ENCODE measurements at places on chromosomes 4 and X.

GRCh38 chr4:21811565-21811964, 137.0 kb downstream of the KCNIP4 start:
- no peak for DNase-seq

DNA sequence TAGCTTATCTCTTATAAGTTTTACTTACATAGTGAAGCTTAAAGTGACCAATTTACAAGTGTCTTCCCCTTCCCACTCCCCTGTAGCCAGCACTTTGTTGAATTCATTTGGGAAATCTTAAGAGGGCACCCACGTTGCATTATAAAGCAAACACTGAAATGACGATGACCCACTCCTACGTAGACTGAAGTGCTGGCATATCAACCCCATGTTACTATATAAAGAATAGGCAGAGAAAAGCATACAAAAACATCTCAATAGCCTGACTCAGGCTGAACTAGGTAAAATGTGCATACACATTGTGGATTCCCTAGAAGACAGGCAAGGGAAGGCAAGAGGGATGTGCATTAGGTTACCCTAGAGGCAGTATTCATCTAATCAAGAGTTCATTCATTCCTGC, 313.4 kb downstream of the TENM3 start:
- no peak for DNase-seq

- no peak for DNase-seq
Measured at GRCh38 chrX:111360839-111361238, 51.2 kb downstream of the DCX start.

DNA sequence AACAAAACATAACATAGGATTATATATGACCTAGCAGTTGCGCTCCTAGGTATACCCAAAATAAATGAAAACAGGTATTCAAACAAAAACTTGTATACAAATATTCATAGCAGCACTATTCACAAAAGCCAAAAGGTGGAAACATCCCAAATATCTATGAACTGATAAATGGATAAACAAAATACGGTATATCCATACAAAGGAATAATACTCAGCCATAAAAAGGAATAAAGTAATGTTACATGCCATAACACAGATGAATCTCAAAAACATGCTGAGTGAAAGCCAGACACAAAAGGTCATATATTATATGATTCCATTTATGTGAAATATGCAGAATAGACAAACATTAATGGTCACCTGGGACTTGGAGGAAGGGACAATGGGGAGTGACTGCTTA, 5.2 kb downstream of the WNK3 start:
- DNase-seq, result no peak

- DNase-seq, result no peak
Measured at GRCh38 chrX:118062817-118063615, 53.6 kb downstream of the KLHL13 start.

GRCh38 chr4:64305565-64306254, 103.5 kb downstream of the TECRL start:
- no peak for DNase-seq

- DNase-seq, result no peak
Measured at GRCh38 chrX:22141047-22141730, 109.1 kb downstream of the PHEX start.

DNA sequence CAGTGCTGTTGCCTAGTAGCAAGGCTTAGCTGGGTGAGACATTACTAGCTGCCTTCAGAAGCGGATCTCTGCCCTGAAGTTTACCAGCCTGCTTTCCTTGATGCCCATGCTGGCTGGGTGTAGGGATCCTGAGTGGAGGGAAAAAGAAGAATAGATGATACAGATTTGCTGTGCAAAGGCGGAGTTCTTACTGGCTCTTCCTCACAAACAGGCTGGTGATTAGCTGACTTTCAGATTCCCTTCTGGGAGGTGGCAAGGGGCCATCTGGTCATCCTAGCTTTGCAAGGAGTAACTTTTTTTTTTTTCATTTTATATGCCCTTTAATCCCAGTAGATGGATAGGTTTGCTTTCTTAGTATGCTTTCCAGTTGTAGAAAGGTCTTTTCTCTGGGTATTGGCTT, 44.8 kb downstream of the SMARCA5 start:
- DNase-seq, result no peak

DNA sequence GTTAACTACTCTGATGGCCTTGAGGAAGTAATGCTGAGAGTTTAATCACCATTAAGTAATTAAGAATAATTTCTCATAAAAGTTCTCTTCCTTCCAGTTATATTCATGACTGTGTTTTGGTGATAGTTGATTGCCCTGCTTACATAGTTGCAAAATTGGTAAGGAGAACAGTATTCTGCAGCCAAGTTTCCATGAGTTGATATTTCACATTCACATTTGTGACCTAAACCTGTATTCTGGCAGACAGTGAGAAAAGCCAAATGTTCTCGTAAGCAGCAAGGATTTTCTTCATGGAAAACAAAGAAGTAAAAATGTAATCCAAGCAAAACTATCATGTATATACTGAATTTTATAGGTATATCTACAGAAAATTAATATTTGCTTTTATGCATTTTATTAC, 187.8 kb upstream of the NUDT6 start:
- no peak for DNase-seq

DNA sequence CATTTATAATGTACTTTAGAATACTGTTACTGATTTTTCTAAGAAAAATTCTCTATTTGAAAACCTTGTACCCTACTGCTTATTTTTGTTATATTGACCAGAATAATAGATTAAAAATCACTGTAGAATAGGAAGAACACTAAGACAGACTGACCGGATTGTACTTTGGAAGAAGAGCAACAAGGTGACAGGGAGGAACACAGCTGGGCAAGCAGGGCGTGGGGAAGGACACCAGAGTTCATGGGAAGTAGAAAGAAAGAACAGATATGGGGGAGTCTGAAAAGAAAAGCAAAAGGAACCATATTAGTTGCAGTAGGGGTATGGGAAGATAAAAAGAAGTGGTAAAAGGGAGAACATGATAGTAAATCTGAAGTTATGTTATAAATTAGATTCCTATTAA, 38.6 kb downstream of the TXK start:
- DNase-seq, result no peak

- DNase-seq, result no peak
Measured at GRCh38 chr4:151957153-151957552, 196.3 kb upstream of the GATB start.

- peak; percentile 52 for DNase-seq
Measured at GRCh38 chrX:9352694-9353411, 112.0 kb upstream of the TBL1X start.

DNA sequence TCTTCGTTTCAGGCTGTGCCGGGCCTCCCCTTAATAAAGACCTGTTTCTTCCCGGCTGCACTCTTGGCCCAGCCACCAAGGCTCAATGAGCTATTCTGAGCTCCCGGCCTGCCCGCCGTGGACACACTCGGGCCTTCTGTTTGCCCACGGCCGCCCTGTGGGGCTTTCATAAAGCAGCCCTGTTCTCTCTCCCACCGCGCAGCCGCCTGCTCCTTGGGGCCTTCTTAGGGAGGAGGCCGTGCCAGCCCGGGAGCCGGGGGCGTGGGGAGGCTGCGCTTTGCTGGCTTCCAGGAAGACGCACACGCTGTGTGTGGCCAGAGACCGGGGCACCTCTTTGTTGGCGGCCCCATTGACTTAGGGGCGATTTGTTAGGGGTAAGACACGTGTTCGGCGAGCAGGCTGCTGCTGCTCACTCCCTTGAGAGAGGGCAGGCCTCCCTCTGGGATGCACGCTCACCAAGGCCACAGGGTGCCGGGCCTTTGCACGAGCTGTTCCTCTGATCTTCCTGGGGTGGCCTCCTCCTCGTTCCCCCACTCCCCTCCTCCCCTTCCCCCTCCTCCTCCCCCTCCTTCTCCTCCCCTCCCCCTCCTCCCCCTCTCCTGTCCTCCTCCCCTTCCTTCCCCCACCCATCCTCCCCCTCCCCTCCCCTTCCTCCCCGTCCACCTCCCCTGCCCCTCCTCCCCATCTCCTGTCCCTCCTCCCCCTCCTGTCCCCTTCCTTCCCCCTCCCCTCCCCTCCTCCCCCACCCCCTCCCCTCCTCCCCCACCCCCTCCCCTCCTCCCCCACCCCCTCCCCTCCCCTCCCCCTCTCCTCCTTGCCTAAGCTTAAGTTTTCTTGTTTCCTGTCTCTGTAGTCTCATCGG, 11.3 kb downstream of the BLOC1S4 start:
- no peak for DNase-seq

DNA sequence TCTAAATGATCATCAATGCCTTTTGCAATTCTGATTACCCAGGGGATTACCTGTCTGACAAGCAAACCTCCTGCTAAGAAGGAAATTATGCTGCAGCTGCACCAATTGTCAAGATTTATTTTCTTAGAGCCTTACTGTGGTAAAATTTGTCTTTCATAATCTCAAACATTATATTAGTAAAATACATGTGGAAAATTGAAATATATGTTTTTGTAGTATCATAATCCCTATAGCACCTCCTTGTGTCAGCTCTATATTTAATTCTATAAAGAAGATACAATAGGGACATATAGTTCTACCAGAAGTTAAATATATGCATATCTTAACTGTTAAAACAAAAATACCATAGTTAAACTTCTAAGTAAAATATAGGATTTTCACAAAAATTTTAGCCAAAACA, 655.6 kb upstream of the PCDH10 start:
- DNase-seq, result no peak

DNA sequence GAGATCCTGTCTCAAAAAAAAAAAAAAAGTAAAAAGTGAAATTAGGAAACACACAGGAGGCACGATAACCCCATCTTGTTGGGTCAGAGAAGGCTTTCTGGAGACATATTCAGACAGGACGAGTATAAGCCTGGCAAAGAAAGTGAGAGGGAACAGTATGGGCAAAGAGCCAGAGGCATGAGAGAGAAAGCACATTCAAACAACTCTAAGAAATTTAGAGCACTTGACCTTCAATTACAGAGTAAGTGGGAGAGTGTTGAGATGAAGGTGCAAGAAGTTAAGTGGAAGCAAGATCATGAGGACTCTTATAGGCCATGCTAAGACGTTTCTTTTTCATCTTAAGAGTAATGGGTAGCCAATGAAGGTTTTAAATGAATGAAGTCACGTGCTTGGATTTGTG, 70.4 kb downstream of the ELOVL6 start:
- DNase-seq, result no peak

GRCh38 chrX:18691431-18691830, 16.0 kb upstream of the PPEF1 start:
- DNase-seq, result no peak

- no peak for DNase-seq
Measured at GRCh38 chr4:7768736-7769135, 170.9 kb downstream of the AFAP1 start.

- no peak for DNase-seq
Measured at GRCh38 chrX:115367455-115367854, 77.9 kb downstream of the LUZP4 start.

GRCh38 chr4:106869551-106869950, 166.6 kb downstream of the DKK2 start:
- DNase-seq, result no peak

DNA sequence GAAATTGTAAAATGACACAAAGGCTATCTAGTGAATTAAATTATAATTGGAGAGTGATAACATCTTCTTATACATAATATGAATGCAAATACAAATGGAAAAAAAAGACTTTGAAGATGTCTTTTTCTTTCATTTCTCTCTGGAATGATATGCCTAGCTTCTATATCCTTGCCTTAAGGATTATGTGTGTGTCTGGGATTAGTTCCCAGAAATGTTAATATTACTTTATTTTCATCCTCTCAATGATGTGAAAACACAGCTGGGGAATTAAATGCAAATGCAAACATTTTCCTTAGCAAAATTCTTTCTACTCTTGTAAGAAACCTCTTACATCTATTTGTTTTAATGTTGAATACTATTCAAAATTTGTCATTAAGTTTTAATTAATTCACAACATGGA, 441.9 kb downstream of the FSTL5 start:
- DNase-seq, result no peak

- no peak for DNase-seq
Measured at GRCh38 chr4:122661176-122662160, 40.6 kb upstream of the IL21 start.

DNA sequence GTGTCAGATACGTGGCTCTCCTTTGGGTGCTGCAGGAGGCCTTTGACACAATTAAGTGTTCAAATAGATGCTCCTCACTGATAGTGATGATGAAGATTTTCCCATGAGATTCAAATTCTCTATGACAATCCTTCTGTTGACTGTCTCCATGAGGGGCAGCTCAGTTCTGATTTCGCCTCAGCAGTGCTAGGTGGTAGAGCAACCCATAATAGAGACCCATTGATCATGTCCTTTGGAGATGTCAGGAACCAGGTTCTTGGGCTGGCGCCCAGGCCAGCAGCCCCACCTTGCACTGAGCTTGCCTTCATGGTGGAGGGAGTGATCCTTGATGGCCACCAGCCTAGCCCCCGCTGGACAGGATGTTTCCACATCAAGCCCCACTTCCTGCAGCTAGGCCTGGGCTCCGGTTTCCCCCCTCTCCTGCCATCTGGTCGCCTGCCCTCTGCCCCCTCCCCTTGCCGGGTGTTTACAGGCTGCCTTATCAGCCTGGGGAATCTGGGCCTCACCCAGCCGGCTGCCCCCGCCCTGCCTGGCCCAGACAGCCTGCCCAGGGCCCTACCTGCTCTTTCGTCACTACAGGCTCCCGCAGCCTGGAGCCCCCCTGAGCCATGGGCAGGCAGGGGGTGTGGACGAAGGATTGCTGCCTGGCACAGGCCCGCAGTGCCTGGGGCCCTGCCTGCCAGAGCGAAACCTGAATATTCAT, 12.6 kb downstream of the ELF4 start:
- no peak for DNase-seq

DNA sequence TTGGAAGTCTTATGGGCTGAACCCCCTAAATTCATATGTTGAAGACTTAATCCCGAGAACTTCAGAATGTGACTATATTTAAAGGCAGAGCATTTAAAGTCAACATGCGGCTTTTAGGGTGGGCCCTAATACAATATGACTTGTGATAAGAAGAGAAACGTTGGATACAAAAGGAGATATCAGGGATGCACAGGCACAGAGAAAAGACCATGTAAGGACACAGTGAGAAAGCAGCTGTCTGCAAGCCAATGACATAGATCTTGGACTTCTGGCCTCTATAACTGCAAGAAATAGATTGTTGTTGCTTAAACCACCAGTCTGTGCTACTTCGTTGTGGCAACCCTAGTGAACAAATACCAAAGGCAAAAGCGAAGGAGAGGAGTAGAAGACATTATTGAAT, 42.2 kb downstream of the GABRG1 start:
- DNase-seq, result no peak

- no peak for DNase-seq
Measured at GRCh38 chrX:39043838-39044550, 242.7 kb downstream of the MID1IP1 start.

DNA sequence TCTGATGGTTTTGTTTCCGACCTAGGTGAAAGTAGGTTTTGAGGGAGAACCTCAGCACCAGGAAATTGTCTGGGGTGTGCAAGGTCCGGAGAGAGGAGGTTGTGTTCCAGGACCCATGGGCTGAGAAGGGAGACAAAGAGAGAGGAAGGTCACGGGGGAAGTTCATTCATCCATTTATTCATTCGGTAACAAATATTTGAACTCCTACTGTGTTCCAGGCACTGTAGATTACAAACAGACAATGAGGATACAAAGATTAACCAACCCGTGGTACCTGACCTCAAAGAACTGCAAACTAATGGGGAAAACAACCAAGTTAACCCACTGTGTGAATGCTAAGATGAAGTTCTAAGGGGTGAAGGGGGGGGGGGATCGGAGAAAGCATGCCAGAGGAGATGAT, 1.8 kb upstream of the GPC3 start:
- DNase-seq, result no peak

- DNase-seq, result no peak
Measured at GRCh38 chr4:688854-689681, at the start of gene SLC49A3. Gene SLC49A3 (minus strand): TSS chr4:689151. CDS start chr4:689127, 24 bp downstream.

Data from stimulated activated CD4-positive, alpha-beta T cell treated with anti-CD3 and anti-CD28 coated beads, Interleukin-1b, Interleukin-23, amount 100 ng/mL, for 48 hours (primary cell).